ENCODE measurements at places on chromosomes 6 and 20.
A peak's percentile ranks its signal among the peaks of the same experiment; 100 is the strongest.

GRCh38 chr20:24984961-24985640, 7.5 kb downstream of the APMAP start:
- DNase-seq = no peak
- H3K27me3 ChIP-seq = no peaks in the 10 kb centered on the region
- H3K36me3 ChIP-seq = peaks cover 50% of the 10 kb centered on the region
- peak overlapping the region; percentile 71 for H3K4me3 ChIP-seq
- H3K27ac ChIP-seq = peak overlapping the region; percentile 89

DNA sequence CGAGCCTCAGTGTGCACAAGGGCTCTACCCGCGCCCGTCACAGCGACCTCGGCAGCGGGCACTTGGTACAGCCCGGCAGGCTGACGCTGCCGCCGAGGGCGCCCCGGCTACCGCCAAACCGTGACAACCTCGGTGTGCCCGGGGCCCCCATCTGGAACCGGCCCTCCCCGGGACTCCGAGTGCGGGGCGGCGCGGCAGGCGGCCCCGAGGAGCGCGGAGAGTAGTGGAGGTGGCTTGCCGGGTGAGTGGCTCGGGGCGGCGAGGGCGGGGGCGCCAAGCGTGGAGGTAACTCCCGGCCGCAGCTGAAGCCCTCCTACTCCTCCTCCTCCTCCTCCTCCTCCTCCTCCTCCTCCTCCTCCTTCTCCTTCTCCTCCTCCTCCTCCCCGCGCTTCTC, at the start of gene ISM1:
Gene ISM1, plus strand, starts transcription at position 371 of the 394 bp plus-strand sequence. CDS start 503 bp downstream, outside the sequence.
- no peak within 1 kb of the TSS for H3K27ac ChIP-seq
- H3K27me3 ChIP-seq = peaks cover 61% of the 10 kb centered on the region
- no peaks in the 10 kb centered on the region for H3K36me3 ChIP-seq
- H3K4me3 ChIP-seq = peak within 1 kb of the TSS; percentile 76
- H3K4me1 ChIP-seq = peaks cover 6% of the 10 kb centered on the region

DNA sequence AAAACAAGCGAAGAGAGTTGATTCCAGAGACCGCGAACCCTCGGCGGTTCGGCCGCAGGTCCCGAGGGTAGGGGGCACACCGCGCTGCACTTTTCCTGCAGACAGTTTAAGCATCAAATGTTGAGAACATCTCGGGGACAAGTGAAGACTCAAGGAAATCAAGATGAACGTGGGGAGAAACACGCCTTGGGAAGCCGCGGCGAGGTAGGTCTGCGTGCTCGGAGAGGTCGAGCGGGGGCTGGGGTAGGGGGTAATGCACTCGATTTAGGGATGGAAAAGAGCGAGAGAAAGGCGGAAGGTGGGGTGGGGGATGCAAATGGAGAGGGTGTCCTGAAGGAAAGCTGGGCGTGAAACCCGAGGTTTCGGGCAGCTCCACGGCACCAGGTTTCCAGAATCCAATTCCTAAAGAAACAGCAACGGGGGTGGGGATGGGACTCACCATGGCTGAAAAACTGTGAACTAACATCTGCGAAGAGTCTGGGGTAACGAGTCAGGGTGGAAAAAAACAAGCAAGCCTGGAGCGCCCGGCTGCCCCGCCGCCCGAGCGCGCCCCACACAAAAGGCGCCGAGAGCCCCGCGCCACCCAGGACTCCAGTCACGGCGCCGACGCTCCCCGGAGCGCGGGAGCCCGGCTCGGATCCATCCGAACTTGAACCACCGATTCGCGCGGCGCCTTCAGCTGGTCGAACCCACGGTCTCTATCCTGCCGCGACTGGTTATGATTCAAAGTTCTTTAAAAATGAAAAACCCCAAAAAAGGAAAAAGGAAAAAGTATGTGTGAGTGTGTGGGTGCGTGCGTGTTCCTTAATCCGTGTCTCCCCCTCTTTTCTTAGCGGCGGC, 3.5 kb downstream of the TFAP2A start:
- peaks cover 95% of the 10 kb centered on the region for H3K27me3 ChIP-seq
- peak overlapping the region; percentile 84 for H3K27ac ChIP-seq
- peaks cover 45% of the 10 kb centered on the region for H3K4me1 ChIP-seq
- no peak for DNase-seq

DNA sequence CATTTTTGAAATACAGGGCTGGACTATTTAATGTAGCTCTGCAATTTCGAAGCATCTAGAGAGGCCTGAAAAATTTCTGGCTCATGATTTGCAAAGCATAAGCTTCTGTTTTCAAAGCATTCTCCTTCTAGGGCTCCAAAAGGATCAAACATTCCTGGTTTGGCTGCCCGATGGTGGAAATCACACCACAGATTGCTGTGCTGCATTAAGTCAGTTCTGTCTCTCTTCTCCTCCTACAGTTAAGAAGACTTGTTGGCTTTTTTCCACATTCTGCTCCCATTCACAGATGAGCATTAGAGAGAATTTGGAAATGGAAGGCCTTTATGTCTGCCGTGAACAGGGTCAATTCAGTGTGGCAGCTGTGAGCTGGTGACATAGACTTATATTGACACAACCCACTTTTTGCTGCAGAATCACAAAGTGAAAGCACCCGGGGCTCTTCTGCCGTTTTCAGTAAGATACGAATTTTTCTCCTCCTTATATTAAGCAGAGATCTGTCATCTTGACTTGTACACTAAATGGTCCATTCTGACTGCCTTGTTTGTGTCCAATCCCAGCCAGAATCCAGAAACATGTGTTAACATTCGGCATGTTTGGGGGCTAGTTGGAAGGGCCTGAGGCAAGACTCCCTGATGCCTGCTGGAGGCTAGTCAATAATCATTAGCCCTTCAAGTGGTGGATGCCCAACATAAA, 330.8 kb upstream of the DEFB112 start:
- no peaks in the 10 kb centered on the region for H3K27me3 ChIP-seq
- H3K4me3 ChIP-seq = no peak overlapping the region

DNA sequence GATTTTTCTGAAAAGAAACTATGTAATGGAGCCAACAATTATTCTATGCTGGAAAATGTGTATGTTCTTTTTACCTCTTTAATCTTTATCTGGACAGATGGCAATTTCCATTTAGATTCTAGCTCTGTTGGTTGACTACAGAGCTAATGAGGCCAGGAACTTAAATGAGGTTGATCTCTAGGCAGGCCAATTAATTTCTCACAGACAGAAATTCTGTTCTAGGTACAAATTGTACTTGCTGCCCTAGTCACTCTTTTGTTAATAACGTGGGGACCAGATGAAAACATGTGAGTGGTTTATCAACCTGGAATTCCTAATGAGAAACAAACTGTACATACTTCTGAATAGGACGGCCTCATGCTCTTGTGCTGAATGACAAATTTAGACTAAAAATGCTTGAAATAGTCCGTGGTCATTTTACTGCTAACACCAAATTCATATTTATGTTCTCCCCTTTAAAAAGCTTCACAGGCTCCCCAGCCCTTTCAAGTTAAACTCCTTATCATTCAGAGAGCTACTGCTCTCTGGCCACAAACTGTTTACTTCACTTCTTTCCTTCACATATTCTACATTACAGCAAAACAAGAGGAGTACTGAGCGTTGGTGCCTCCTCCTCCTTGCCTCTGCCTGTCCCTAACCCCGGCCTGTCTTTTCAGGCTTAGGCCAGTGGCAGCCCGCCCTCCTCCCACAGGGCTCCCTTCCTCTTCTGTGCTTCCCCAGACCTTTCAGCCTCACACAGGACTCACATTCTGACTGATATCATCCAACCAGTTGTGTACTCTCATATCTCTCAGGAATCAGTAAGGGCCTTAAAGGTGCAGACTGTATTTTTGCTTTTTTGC, 41.4 kb downstream of the DTNBP1 start:
- no peak for DNase-seq
- H3K4me3 ChIP-seq = no peak overlapping the region
- peaks cover 38% of the 10 kb centered on the region for H3K4me1 ChIP-seq
- H3K27ac ChIP-seq = peak overlapping the region; percentile 39
- no peaks in the 10 kb centered on the region for H3K27me3 ChIP-seq

- no peak for DNase-seq
- no peak overlapping the region for H3K4me3 ChIP-seq
- H3K27me3 ChIP-seq = no peaks in the 10 kb centered on the region
- no peak overlapping the region for H3K27ac ChIP-seq
Observed at GRCh38 chr6:155970876-155971708, 515.5 kb upstream of the NOX3 start.

DNA sequence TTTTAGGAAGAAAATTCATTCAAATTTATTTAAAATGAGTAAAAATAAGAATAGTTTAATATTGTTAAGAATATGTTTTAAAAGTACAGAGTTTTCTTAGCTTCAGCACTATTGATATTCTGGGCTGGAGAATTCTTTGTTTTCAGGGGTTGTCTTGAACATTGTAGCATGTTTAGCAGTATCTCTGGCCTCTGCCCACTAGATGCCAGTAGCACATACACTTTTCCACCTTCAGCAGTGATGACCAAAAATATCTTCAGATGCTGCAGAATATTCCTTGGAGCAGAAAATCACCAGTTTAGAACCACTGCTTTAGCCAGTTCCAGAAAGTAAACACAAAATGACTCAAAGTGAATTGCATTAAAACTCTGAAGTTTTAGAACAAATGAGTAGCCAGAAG, 19.4 kb upstream of the SDHAF4 start:
- no peak overlapping the region for H3K4me3 ChIP-seq
- H3K27ac ChIP-seq = no peak overlapping the region
- no peaks in the 10 kb centered on the region for H3K36me3 ChIP-seq
- H3K27me3 ChIP-seq = no peaks in the 10 kb centered on the region
- H3K4me1 ChIP-seq = no peaks in the 10 kb centered on the region

DNA sequence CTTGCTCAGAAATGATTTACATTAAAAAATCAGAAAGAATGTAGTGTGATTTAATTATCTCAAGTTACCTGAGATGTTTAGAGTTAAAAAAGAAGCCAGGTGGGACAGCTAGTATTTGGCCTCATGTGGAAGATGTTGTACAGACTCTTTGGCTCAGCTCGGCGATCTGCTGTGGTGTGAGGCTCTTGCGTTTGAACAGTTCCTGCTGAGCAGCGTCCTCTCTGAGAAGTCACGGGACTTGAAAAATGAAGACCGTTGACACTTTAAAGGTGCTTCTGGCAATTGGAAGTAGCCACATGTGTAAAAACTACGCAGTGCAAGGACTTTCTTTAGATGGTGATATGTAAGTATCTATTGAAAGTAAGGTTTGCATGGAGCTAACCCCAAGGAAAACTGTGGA, 169.0 kb downstream of the BACH2 start:
- no peak overlapping the region for H3K27ac ChIP-seq
- no peak for DNase-seq
- H3K27me3 ChIP-seq = no peaks in the 10 kb centered on the region
- peaks cover 4% of the 10 kb centered on the region for H3K36me3 ChIP-seq

- no peaks in the 10 kb centered on the region for H3K36me3 ChIP-seq
- H3K4me1 ChIP-seq = no peaks in the 10 kb centered on the region
- no peak overlapping the region for H3K4me3 ChIP-seq
- no peak for DNase-seq
- H3K27me3 ChIP-seq = no peaks in the 10 kb centered on the region
- H3K27ac ChIP-seq = no peak overlapping the region
Observed at GRCh38 chr6:91185072-91185471, 598.2 kb upstream of the MAP3K7 start.

DNA sequence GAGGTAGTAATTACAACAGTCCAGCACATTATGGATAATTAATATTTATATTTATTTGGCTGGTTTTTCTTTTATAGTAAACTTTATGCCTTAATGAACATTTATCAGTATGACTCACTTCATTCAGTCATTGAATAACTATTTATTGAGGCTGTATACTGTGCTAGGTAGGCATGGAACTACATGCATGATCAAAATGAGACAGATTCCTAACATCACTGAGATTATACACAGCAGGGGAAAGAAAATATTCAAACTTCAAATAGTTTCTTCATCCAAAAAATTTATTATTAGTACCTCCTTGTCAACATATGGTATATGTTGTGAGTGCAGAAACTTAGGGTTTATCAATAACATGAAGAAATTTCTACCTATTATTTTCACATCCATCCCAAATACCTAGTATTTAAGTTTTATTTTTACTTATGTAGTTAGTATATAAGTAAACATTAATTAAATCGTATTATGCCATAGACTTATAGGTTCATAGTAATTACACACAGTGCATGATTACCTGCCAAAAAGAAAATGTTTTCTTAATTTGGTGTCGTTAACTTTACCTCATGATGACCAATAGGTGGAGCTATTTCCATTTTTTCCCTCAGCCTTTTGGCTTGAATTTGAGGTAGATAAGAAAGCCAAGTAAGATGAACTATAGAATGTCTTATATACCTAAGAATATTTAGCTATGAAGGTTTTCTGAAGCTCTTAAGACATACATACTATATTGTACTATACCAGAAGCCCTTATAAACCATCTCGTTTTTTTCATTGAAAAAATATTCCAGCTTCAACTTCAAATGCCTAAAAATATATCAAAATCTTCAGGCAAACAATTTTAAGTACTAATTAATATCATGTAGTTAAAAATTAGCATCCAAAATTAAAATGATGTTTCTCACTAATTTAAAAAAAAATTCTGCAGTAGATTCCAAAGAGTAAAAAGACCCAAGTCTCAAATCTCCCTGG, 12.5 kb upstream of the TMEM30A start:
- H3K4me3 ChIP-seq = no peak overlapping the region
- DNase-seq = no peak
- H3K4me1 ChIP-seq = no peaks in the 10 kb centered on the region
- no peaks in the 10 kb centered on the region for H3K36me3 ChIP-seq

GRCh38 chr20:45823949-45824835, 2.9 kb downstream of the TNNC2 start:
- peak overlapping the region; percentile 10 for H3K27ac ChIP-seq
- H3K4me3 ChIP-seq = peak overlapping the region; percentile 77
- DNase-seq = peak; percentile 26
- peaks cover 6% of the 10 kb centered on the region for H3K36me3 ChIP-seq
- H3K27me3 ChIP-seq = peaks cover 34% of the 10 kb centered on the region
- H3K4me1 ChIP-seq = peaks cover 15% of the 10 kb centered on the region

GRCh38 chr6:148747471-148748165, 788 bp downstream of the UST start:
- peak overlapping the region; percentile 87 for H3K27ac ChIP-seq
- H3K36me3 ChIP-seq = peaks cover 18% of the 10 kb centered on the region
- peaks cover 48% of the 10 kb centered on the region for H3K4me1 ChIP-seq
- peak; percentile 63 for DNase-seq
- peak overlapping the region; percentile 100 for H3K4me3 ChIP-seq
- H3K27me3 ChIP-seq = no peaks in the 10 kb centered on the region

GRCh38 chr6:16729183-16729691, 32.0 kb downstream of the ATXN1 start:
- H3K4me1 ChIP-seq = peaks cover 70% of the 10 kb centered on the region
- no peaks in the 10 kb centered on the region for H3K27me3 ChIP-seq
- peak overlapping the region; percentile 25 for H3K4me3 ChIP-seq
- DNase-seq = no peak

GRCh38 chr20:48626226-48626937, 201.4 kb downstream of the PREX1 start:
- H3K27ac ChIP-seq = peak overlapping the region; percentile 19
- H3K4me1 ChIP-seq = peaks cover 20% of the 10 kb centered on the region
- peaks cover 78% of the 10 kb centered on the region for H3K36me3 ChIP-seq
- no peak for DNase-seq
- no peaks in the 10 kb centered on the region for H3K27me3 ChIP-seq
- no peak overlapping the region for H3K4me3 ChIP-seq

All from central memory CD8-positive, alpha-beta T cell (primary cell).